ENCODE measurements at places on chromosomes 4 and X. TPM values are rescaled to one million over a fixed set of nuclear protein-coding genes. Genes with fewer than 3 reads are reported as not detected.

The NAP1L3 gene
- 30.3 TPM for total RNA-seq

The NEIL3 gene
- 12.0 TPM for total RNA-seq

The IQCM gene
- not detected for total RNA-seq

The PPP1R2C gene
- total RNA-seq: not detected

The IL13RA2 gene
- not detected for total RNA-seq

The POF1B gene
- total RNA-seq: 0.09 TPM

The PNCK gene
- 8.6 TPM for total RNA-seq

The CCKAR gene
- total RNA-seq: not detected

The MTNR1A gene
- total RNA-seq: 0.73 TPM

The SLC9B2 gene
- 5.0 TPM for total RNA-seq

The STARD8 gene
- total RNA-seq: 3.1 TPM

The KIAA1210 gene
- not detected for total RNA-seq

The SPATA4 gene
- not detected for total RNA-seq

The TRIM60 gene
- total RNA-seq: not detected

The REPS2 gene
- total RNA-seq: 3.5 TPM

The MAGEE2 gene
- total RNA-seq: not detected

The SMR3B gene
- not detected for total RNA-seq

The MMRN1 gene
- total RNA-seq: 0.05 TPM

The BEX1 gene
- 46.8 TPM for total RNA-seq

The HDAC6 gene
- total RNA-seq: 58.5 TPM

The CHRDL1 gene
- 11.1 TPM for total RNA-seq

The AREG gene
- 0.32 TPM for total RNA-seq

The SUPT20HL1 gene
- total RNA-seq: not detected

The HMX1 gene
- 10.0 TPM for total RNA-seq

The MEPE gene
- not detected for total RNA-seq

The FAM47C gene
- total RNA-seq: not detected

The BCORL1 gene
- 9.6 TPM for total RNA-seq

The SUPT20HL2 gene
- not detected for total RNA-seq

The GAGE12F gene
- 0.82 TPM for total RNA-seq

The IL2 gene
- 0.64 TPM for total RNA-seq

The TBC1D9 gene
- total RNA-seq: 0.70 TPM

The RTL3 gene
- not detected for total RNA-seq

The GUCY1B1 gene
- 12.7 TPM for total RNA-seq

The FRMPD4 gene
- 1.4 TPM for total RNA-seq

The TENM3 gene
- total RNA-seq: 59.7 TPM

The UGT2A1 gene
- total RNA-seq: 0.34 TPM

The SSX4 gene
- 0.17 TPM for total RNA-seq
